Activated naive CD4-positive, alpha-beta T cell treated with anti-CD3 and anti-CD28 coated beads, Interleukin-2, amount 10 ng/mL, durations not matched to agents 7 days and 5 days (primary cell): ENCODE measurements at places on chromosomes 5 and 9.

GRCh38 chr9:82665324-82665723 lies 397.6 kb downstream of the RASEF start:
- H3K4me1 ChIP-seq: no peaks in the 10 kb centered on the region
- no peaks in the 10 kb centered on the region for H3K27me3 ChIP-seq
- no peak overlapping the region for H3K27ac ChIP-seq
- DNase-seq: no peak
- H3K4me3 ChIP-seq: no peak overlapping the region
- no peaks in the 10 kb centered on the region for H3K36me3 ChIP-seq

DNA sequence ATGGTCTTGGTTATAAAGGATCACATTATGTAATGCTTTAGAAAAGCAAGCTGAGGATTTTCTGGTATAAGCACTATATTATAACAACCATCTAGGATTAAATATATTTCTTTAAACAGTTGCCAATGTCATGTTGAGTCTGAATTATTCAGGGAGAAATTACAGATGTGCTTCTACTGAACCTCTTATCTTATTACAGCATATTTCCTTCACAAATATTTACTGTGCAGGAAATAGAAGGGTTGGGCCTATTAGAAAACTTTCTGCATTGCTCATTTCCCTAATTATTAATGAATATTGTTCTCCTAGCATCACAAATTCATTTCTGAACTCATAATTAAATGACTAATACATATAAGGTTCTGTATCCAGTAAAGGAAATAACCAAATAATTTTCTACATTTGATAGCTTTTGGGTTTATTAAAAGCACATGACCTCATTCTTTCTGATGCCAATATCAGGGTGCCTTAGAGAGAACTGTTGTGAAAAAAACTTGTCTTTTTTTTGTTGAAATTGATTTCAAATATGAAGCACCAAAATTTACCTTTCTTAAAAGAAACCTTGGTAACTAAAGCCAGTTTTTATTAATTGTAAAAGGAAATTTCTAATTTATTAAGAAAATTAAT lies 476.8 kb upstream of the PTGER4 start:
- no peak overlapping the region for H3K27ac ChIP-seq
- H3K27me3 ChIP-seq: no peaks in the 10 kb centered on the region
- H3K4me1 ChIP-seq: no peaks in the 10 kb centered on the region
- no peaks in the 10 kb centered on the region for H3K36me3 ChIP-seq
- H3K4me3 ChIP-seq: no peak overlapping the region

GRCh38 chr5:172003746-172004145 lies 2.7 kb downstream of the FBXW11 start:
- no peak for DNase-seq
- peaks cover 13% of the 10 kb centered on the region for H3K36me3 ChIP-seq
- H3K27me3 ChIP-seq: no peaks in the 10 kb centered on the region
- H3K4me3 ChIP-seq: no peak overlapping the region
- no peak overlapping the region for H3K27ac ChIP-seq

DNA sequence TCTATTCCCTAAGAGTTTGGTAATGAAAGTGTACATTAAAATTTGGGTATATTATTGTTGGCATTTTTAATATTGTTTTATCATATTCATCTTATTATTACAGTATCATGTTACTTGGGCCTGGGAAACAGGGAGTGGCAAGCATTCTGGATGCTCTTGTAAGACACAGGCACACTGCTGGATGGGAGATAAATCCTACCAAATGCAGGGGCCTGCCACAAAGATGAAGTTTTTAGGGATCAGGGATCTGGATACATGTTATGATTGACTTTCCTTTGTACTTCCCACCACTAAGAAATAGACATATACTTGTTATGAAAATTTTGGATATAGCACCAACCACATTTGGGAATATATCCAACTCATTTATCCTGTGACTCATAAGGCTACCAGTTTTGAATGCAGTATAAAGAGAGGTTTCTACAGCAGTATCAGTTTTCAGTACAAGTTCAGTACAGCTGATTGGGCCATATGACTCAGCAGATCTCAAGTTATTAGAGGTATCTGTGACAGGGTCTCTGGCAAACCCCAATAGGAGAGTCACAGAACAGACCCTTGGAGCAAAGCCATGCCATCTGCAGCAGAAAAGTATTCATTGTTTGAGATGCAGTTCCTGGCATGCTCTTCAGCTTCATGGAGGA lies 360.1 kb downstream of the DMAC1 start:
- no peak overlapping the region for H3K4me3 ChIP-seq
- H3K27ac ChIP-seq: no peak overlapping the region
- no peaks in the 10 kb centered on the region for H3K27me3 ChIP-seq
- H3K36me3 ChIP-seq: no peaks in the 10 kb centered on the region

DNA sequence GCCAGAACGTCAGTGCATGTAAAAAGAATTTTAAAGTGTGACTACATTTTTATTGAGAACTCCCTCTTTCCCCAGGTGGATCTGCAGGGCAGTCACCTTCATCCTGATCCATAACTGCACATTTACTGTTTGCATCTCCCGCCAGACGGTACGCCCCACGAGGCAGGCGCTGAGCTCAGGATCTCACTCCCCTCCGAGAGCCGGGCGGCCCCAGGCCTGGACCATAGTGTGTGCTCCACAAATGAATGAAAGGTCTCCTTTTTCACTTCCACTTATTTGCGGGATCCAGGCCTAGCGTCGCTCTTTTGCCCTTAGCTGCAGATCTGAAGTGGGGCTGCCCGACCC lies 378 bp downstream of the DROSHA start:
- peak overlapping the region; percentile 94 for H3K27ac ChIP-seq
- H3K4me3 ChIP-seq: peak overlapping the region; percentile 96
- peak; percentile 50 for DNase-seq
- H3K27me3 ChIP-seq: no peaks in the 10 kb centered on the region
- H3K36me3 ChIP-seq: peaks cover 45% of the 10 kb centered on the region
- peaks cover 48% of the 10 kb centered on the region for H3K4me1 ChIP-seq

GRCh38 chr5:2103940-2104339 lies 221.2 kb upstream of the IRX4 start:
- no peak overlapping the region for H3K27ac ChIP-seq
- no peaks in the 10 kb centered on the region for H3K27me3 ChIP-seq
- no peak overlapping the region for H3K4me3 ChIP-seq
- no peaks in the 10 kb centered on the region for H3K36me3 ChIP-seq
- no peaks in the 10 kb centered on the region for H3K4me1 ChIP-seq
- no peak for DNase-seq

DNA sequence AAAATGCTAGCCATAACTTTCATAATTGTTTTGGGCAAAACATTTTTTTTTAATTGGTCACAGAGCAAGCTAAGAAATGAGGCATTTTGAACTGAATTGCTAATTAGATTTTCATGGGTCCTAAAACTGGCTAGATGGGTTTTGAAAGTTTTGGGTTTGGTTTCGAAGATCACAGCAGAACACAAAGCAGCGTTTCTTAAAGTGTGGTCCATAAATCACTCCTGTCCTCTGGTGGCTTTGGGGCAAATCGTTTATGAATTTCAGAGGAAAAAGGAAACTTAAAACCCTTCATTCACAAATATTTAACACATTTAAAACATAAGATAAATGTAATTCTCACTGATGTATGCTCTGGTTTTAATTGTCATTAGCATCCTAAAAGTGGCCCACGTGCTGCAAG lies 503.7 kb downstream of the SPATA31D1 start:
- H3K27ac ChIP-seq: no peak overlapping the region
- H3K4me1 ChIP-seq: no peaks in the 10 kb centered on the region
- no peak for DNase-seq
- H3K36me3 ChIP-seq: no peaks in the 10 kb centered on the region

GRCh38 chr5:61277190-61277589 lies 54.9 kb upstream of the ZSWIM6 start:
- H3K4me3 ChIP-seq: peak overlapping the region; percentile 30
- H3K36me3 ChIP-seq: peaks cover 1% of the 10 kb centered on the region
- peaks cover 23% of the 10 kb centered on the region for H3K4me1 ChIP-seq
- H3K27ac ChIP-seq: peak overlapping the region; percentile 81

GRCh38 chr9:32707326-32707725 lies 71.9 kb upstream of the TAF1L start:
- DNase-seq: no peak
- H3K4me3 ChIP-seq: no peak overlapping the region
- H3K27ac ChIP-seq: no peak overlapping the region
- no peaks in the 10 kb centered on the region for H3K36me3 ChIP-seq
- no peaks in the 10 kb centered on the region for H3K4me1 ChIP-seq

DNA sequence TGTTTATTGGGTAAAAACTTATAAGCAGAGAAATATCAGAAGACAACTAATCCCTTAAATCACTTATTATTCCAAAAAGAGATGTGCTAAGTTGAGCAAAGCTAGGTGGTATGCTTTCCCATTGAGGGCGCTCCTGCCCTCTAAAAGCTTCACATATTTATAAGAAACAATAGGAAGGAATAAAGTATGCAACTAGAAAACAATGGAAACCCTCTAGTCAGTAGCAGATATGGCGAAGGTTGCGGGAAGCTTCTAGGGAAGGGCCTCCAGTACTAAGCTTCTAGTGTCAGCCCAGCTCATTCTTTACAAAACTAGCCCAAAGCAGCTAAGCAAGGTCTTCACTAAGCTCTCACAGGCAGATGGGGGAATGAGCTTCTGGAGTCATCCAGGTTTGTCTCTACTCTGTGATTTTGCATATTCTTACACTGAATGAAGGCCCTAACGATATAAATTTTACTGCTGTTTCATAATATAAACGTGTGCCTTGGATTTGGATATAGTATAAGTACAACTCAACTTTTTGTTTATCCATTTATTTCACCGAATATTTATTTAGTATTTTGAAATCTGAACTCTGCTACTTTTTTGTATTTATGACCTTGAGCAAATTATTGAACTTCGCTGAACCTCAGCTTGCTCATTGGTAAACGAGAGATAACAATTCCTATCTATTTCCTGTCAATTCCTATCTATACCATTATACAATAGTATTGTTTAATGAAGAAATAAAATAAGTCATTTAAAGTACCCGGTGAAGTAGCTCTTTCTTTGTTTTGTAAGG lies 571.4 kb downstream of the ELAVL2 start:
- H3K27me3 ChIP-seq: no peaks in the 10 kb centered on the region
- no peaks in the 10 kb centered on the region for H3K4me1 ChIP-seq
- H3K4me3 ChIP-seq: no peak overlapping the region
- H3K27ac ChIP-seq: no peak overlapping the region
- DNase-seq: no peak

DNA sequence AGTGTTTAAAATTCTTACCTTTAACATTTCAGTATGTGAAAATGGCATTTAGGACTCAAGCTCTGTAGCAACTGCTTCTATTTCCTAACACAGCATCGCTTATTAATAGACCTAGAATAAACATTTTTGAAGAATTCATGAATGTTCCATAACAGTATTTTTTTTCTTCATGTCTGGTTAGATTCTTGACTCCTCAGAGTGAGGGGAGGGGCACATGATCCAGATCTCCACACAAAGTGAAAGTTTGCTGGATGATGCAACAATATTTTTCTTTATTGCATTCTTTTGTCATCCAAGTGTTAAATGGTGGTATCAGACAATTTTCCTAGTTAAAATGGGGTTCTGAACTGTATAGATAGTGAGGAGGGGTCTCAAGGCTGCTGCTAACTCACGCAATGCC lies 130.8 kb upstream of the MAN2A1 start:
- no peaks in the 10 kb centered on the region for H3K36me3 ChIP-seq
- H3K4me3 ChIP-seq: no peak overlapping the region
- H3K27ac ChIP-seq: no peak overlapping the region
- H3K27me3 ChIP-seq: no peaks in the 10 kb centered on the region
- H3K4me1 ChIP-seq: peaks cover 6% of the 10 kb centered on the region
- DNase-seq: no peak

GRCh38 chr5:79702606-79703380 lies 13.2 kb downstream of the CMYA5 start:
- H3K27me3 ChIP-seq: peaks cover 8% of the 10 kb centered on the region
- H3K27ac ChIP-seq: no peak overlapping the region
- DNase-seq: peak; percentile 66
- peaks cover 13% of the 10 kb centered on the region for H3K4me1 ChIP-seq

- DNase-seq: no peak
- H3K4me1 ChIP-seq: peaks cover 14% of the 10 kb centered on the region
- H3K27ac ChIP-seq: no peak overlapping the region
Observed at GRCh38 chr9:37410969-37411785, 11.3 kb upstream of the GRHPR start.

- H3K4me3 ChIP-seq: no peak overlapping the region
- peak overlapping the region; percentile 83 for H3K27ac ChIP-seq
- H3K4me1 ChIP-seq: peaks cover 38% of the 10 kb centered on the region
- DNase-seq: peak; percentile 48
Observed at GRCh38 chr5:14424011-14424685, 157.4 kb upstream of the OTULINL start.

GRCh38 chr9:26811106-26811505 lies 81.5 kb downstream of the CAAP1 start:
- no peaks in the 10 kb centered on the region for H3K27me3 ChIP-seq
- no peak for DNase-seq
- no peak overlapping the region for H3K4me3 ChIP-seq
- H3K4me1 ChIP-seq: no peaks in the 10 kb centered on the region

GRCh38 chr5:18772475-18772874 lies 1138.2 kb downstream of the TAF11L14 start:
- no peak overlapping the region for H3K4me3 ChIP-seq
- no peaks in the 10 kb centered on the region for H3K4me1 ChIP-seq
- H3K27me3 ChIP-seq: no peaks in the 10 kb centered on the region
- no peak for DNase-seq

GRCh38 chr9:87610200-87611155 lies 112.8 kb downstream of the DAPK1 start:
- H3K27ac ChIP-seq: no peak overlapping the region
- no peaks in the 10 kb centered on the region for H3K36me3 ChIP-seq
- no peak for DNase-seq
- H3K27me3 ChIP-seq: peaks cover 27% of the 10 kb centered on the region

DNA sequence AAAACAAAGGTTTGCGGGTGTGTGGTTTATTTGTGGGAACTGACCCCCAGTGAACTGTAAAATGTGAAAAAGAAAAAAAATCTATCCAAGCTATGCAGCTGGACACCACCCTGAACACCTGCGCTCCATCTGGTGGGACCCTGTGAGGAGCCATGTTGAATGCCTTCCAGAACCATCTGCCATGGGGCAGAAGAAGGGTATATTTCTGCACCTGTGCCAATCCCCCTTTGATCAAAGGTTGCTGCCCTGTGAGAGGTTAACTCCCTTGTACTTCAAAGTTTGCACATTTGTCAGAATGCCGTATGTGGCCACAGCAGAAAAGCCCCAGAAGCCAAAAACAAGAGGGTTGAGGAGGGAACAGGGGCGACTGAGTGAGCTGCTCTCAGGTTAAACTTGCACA lies 148.5 kb upstream of the ALDH1B1 start:
- no peaks in the 10 kb centered on the region for H3K4me1 ChIP-seq
- H3K4me3 ChIP-seq: no peak overlapping the region
- H3K27ac ChIP-seq: no peak overlapping the region
- no peak for DNase-seq
- peaks cover 3% of the 10 kb centered on the region for H3K27me3 ChIP-seq

DNA sequence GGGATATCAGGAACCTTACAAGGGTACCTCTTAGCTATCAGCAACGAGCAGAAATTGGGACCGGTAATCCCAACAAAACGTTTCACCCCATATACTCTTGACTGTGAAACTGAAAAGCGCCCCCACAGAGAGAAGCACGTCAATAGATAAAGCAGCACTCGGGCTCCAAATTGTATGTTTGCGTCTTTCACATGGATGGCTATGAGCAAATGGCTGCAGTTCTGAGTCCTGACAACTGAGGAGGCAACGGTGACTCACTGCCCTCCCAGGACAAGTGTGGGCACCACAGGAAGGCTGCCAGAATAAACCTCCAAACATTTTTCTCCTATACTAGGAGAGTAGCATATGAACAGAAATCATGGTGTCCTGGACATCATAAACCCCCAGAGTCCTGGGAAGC lies 36.6 kb downstream of the SEMA4D start:
- peaks cover 70% of the 10 kb centered on the region for H3K36me3 ChIP-seq
- DNase-seq: no peak
- peak overlapping the region; percentile 58 for H3K27ac ChIP-seq
- no peak overlapping the region for H3K4me3 ChIP-seq
- no peaks in the 10 kb centered on the region for H3K27me3 ChIP-seq
